Neural progenitor cell (in vitro differentiated cells): ENCODE measurements at places on chromosomes 12 and 14. TPM values are rescaled to one million over a fixed set of nuclear protein-coding genes. Genes with fewer than 3 reads are reported as not detected.

DNA sequence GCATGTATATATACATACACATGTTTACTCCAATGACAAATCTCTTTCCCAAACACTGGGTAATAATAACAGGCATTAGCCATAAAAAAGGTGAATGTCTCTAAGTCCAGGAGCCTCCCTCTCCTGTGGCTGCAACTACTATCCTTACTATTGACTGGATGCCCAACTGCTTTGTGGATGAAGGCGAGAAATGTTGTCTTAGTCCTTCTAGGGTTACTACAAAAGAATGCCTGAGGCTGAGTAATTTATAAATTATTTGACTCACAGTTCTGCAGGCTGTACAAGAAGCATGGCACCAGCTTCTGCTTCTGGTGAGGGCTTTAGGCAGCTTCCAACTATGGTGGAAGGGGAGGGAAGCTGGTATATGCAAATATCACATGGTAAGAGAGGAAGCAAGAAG is 366.0 kb upstream of the DDHD1 start:
- no peaks in the 10 kb centered on the region for H3K4me1 ChIP-seq
- no peak overlapping the region for H3K4me3 ChIP-seq
- H3K36me3 ChIP-seq = no peaks in the 10 kb centered on the region
- no peak for DNase-seq
- H3K27ac ChIP-seq = no peak overlapping the region
- no peaks in the 10 kb centered on the region for H3K27me3 ChIP-seq

Gene FAM222A
- 2.5 and 10.6 TPM in 2 replicates for total RNA-seq

DNA sequence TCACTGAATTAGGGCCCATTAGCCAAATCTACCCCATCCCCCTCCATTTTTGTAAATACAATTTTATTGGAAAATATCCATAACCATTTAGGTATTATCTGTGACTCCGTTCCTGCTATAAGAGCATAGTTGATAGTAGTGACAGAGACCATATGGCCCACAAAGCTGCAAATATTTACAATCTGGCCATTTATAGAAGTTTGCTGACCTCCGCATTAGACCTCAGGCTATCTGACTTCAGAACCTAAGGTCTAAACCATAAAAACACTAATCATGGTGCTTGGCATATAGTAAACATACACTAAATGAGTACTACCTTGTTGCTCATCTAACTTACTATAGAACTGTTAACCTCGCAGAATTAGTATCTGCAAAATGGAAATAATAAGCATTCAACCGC is 124.8 kb downstream of the NPAS3 start:
- no peak for DNase-seq
- H3K27me3 ChIP-seq = no peaks in the 10 kb centered on the region
- H3K36me3 ChIP-seq = no peaks in the 10 kb centered on the region
- H3K4me1 ChIP-seq = peaks cover 24% of the 10 kb centered on the region
- no peak overlapping the region for H3K27ac ChIP-seq
- no peak overlapping the region for H3K4me3 ChIP-seq

Gene NKX2-1
- not detected in 2 replicates for total RNA-seq

- no peak overlapping the region for H3K4me3 ChIP-seq
- H3K27ac ChIP-seq = no peak overlapping the region
- H3K4me1 ChIP-seq = peaks cover 19% of the 10 kb centered on the region
- DNase-seq = no peak
- H3K27me3 ChIP-seq = no peaks in the 10 kb centered on the region
Measured at GRCh38 chr14:68306934-68307789, 485.7 kb downstream of the ZFP36L1 start.

- peak; percentile 15 for DNase-seq
- H3K4me1 ChIP-seq = no peaks in the 10 kb centered on the region
- no peak overlapping the region for H3K4me3 ChIP-seq
- no peak overlapping the region for H3K27ac ChIP-seq
- H3K27me3 ChIP-seq = no peaks in the 10 kb centered on the region
- no peaks in the 10 kb centered on the region for H3K36me3 ChIP-seq
Measured at GRCh38 chr12:115617391-115617790, 660.1 kb downstream of the MED13L start.

Gene SPX
- total RNA-seq = 0.31 and 4.0 TPM in 2 replicates

- no peaks in the 10 kb centered on the region for H3K4me1 ChIP-seq
- no peak for DNase-seq
- no peak overlapping the region for H3K4me3 ChIP-seq
Measured at GRCh38 chr12:132065203-132065602, 78.9 kb downstream of the DDX51 start.

- no peaks in the 10 kb centered on the region for H3K36me3 ChIP-seq
- H3K4me1 ChIP-seq = no peaks in the 10 kb centered on the region
- no peaks in the 10 kb centered on the region for H3K27me3 ChIP-seq
- DNase-seq = no peak
Measured at GRCh38 chr14:61342486-61342885, 21.1 kb downstream of the PRKCH start.

DNA sequence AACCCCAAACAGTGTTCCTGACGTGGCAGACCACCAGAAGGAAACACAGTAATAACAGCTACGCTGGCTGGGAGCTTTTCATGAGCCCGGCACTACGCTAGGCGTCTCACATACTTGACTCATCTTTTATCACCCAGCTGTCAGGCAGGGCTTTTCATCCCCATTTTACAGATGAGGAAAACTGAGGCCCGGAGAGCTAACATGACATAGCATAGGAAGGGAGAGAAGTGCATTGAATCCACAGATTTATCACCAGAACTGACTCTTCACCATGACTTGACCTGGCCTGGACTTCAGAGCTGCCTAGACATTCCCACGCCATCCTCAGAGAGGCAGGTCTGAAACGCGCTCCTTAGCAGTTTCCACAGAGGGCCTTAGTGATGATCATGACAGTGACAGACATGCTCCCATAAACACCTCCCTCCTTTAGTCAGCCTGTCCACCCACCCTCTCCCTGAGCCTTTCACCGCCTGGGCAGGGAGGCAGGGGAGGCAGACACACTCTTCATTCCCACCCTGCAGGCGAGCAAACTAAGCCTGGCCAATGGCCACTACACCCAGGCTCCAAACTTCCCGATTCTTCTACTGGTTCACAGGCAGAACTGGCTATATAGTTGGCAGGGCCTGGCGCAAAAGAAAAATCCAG is 56.2 kb downstream of the RBM19 start:
- H3K27me3 ChIP-seq = no peaks in the 10 kb centered on the region
- no peak overlapping the region for H3K4me3 ChIP-seq
- DNase-seq = no peak
- peaks cover 30% of the 10 kb centered on the region for H3K4me1 ChIP-seq
- H3K27ac ChIP-seq = no peak overlapping the region
- H3K36me3 ChIP-seq = no peaks in the 10 kb centered on the region

- no peak for DNase-seq
- H3K27ac ChIP-seq = no peak overlapping the region
- H3K27me3 ChIP-seq = no peaks in the 10 kb centered on the region
- H3K36me3 ChIP-seq = no peaks in the 10 kb centered on the region
Measured at GRCh38 chr12:60148831-60149230, 553.0 kb downstream of the SLC16A7 start.
